Thyroid gland (tissue), 4 donors: ENCODE measurements at places on chromosomes 2 and 18. TPM values are rescaled to one million over a fixed set of nuclear protein-coding genes. Genes with fewer than 3 reads are reported as not detected.

DNA sequence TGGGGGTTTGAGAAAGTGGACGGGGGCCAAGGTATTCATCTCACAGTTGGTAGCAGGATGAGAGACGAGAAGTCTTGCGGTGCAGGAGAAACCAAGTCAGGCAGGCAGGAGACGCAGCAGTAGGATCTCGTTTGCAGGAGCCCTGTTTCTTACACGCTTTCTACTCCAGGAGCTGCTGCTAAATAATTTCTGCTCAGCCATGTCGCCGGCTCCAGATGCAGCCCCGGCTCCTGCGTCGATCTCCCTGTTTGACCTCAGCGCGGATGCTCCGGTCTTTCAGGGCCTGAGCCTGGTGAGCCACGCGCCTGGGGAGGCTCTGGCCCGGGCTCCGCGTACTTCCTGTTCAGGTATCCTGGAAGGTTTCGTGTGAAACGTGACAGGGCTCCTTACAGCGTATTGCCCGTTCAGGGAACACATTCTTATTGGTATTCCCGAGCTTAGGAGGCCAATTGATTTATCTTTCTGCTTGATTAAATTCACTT, 494 bp downstream of the ANKZF1 start:
- H3K36me3 ChIP-seq, result peaks cover 42% of the 10 kb centered on the region
- H3K27me3 ChIP-seq, result no peaks in the 10 kb centered on the region
- peak overlapping the region; percentile 23 for H3K4me3 ChIP-seq
- peak overlapping the region; percentile 52 for H3K27ac ChIP-seq

DNA sequence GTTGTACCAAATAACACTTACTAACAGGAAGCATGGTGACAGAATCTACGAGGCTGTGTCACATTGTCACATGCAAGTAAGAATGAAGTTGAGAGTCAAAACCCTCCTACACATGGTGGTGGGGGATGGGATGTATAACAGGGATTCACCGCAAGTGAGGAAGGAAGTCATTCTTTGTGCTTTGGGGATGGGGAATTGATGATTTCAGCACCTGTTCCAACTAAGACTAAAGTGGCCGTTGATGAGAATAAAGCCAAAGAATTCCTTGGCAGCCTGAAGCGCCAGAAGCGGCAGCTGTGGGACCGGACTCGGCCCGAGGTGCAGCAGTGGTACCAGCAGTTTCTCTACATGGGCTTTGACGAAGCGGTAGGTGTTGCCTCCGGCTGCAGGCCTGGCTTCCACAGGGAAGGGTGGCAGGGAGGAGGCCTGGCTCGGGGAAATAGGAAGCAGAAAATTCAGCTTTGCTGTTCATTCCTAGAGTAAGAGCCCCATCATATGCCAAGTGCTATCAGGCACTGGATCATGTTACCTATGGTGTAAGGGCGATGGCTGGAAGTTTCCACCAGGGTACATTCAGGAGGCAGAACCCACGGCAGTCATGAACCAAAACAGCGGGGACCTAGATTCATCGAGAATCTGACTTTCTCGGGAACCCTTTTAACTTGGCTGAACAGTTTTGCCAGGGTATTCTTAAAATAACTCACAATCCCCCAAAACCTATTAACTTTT, 120.3 kb downstream of the UXS1 start:
- H3K36me3 ChIP-seq, result no peaks in the 10 kb centered on the region
- H3K27me3 ChIP-seq, result no peaks in the 10 kb centered on the region
- H3K27ac ChIP-seq, result no peak overlapping the region
- H3K4me1 ChIP-seq, result no peaks in the 10 kb centered on the region
- DNase-seq, result no peak

GRCh38 chr2:36461039-36461681, 105.6 kb downstream of the CRIM1 start:
- H3K4me1 ChIP-seq, result peaks cover 62% of the 10 kb centered on the region
- peak overlapping the region; percentile 73 for H3K27ac ChIP-seq

GRCh38 chr18:70371908-70372307, 83.1 kb downstream of the SOCS6 start:
- no peaks in the 10 kb centered on the region for H3K27me3 ChIP-seq
- no peak overlapping the region for H3K27ac ChIP-seq
- no peak for DNase-seq
- no peaks in the 10 kb centered on the region for H3K36me3 ChIP-seq
- no peaks in the 10 kb centered on the region for H3K4me1 ChIP-seq

DNA sequence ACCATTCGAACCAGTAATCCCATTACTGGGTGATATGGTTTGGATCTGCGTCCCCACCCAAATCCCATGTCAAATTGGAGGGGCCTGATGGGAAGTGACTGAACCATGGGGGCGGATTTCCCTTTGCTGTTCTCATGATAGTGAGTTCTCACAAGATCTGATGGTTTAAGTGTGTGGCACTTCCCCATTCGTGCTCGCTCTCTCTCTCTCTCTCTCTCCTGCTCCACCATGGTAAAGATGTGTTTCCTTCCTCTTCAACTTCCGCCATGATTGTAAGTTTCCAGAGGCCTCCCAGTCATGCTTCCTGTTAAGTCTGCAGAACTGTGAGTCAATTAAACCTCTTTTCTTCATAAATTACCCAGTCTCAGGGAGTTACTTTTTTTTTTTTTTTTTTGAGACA, 62.6 kb downstream of the NBAS start:
- no peak overlapping the region for H3K27ac ChIP-seq
- no peaks in the 10 kb centered on the region for H3K4me1 ChIP-seq
- H3K36me3 ChIP-seq, result no peaks in the 10 kb centered on the region
- no peak for DNase-seq

DNA sequence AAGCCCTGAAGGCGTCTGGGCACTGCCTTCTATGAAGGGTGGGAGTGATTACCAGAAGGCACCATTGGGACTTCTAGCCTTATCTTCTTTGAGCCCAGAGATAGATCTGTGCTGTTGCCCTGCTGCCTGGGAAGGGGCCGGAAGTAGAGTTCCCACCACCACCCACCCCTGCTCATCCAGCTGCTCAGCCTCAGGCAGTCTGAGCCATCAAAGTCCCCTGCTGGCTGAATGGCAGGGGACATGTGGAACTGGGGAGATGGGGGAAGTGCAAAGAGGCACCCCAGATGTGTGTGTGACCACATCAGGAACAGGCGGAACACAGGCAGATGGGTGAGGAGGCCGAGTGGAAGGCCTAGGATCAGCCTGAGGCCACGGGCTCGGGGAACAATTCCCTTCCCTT, 3.3 kb upstream of the WNT10A start:
- no peak for DNase-seq
- no peaks in the 10 kb centered on the region for H3K36me3 ChIP-seq
- H3K4me1 ChIP-seq, result peaks cover 7% of the 10 kb centered on the region
- no peak overlapping the region for H3K27ac ChIP-seq

DNA sequence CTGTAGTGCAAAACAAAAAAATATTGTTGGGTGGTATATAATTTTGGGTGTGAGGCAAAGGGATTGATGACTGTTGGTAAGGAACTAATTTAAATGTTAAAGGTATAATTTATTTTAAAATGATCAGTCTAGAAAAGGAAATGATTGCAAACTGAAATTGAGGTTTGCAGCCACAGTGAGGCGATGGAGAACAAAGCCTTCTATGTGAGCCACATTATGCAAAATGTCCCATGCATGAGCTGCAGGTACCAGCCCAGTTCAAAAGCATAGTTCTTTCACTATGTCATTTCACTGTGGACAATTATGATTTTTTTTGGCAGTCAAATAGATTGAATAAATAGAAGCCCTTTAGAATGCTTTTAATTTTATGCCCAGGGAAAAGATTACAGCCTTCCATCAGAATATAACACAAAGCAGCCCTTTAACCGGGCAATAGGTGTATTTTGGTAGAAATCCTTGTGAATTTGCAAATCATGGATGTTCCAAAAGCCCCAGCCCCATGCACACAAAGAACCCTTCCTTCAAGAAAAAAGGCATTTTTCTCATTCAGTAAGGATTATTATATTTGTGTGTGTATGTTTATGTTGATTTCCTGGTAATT, 1.7 kb downstream of the MAP2 start:
- DNase-seq, result peak; percentile 56
- no peaks in the 10 kb centered on the region for H3K36me3 ChIP-seq
- peak overlapping the region; percentile 67 for H3K27ac ChIP-seq
- no peak overlapping the region for H3K4me3 ChIP-seq
- peaks cover 21% of the 10 kb centered on the region for H3K4me1 ChIP-seq
- H3K27me3 ChIP-seq, result no peaks in the 10 kb centered on the region

The ANKRD53 gene
- 1.5 TPM for total RNA-seq

The MOCOS gene
- total RNA-seq, result 1.0 TPM

The ALLC gene
- not detected for total RNA-seq
